ENCODE measurements at places on chromosomes 12 and 14.

GRCh38 chr14:59484639-59485175 lies 390 bp downstream of the JKAMP start:
- no peak for DNase-seq

DNA sequence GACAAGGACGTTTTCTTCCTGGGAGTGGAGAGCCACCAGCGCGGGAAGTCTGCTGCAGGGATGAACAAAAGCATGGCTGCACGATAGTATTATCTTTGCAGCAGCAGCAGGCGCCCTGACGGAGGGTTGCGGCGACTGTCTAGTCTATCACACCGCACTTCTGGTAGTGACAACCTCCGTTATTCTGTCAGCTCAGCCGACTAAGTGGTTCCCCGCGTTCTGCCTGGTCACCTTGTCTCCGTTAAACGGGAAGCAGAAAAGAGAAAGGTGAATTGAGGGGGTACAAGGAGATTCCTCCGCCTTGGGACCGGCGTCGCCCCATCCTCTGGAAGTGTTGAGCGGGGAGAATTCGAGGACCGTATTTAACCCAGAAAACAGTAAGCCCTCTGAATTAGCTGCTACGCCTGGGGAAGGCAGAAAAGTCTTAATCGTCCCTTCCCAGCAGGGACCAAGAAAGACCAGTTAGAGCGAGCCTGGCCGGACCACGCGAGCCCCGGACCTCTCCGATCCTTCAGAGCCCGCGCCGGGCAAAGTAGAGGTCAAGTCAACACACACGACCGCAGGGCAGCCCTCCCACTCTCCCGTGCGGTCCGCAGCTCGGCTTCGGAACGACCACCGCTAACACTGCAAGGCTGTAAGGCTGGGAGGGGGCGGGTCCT lies 536 bp upstream of the DAAM1 start:
- DNase-seq, result no peak

GRCh38 chr14:51744372-51745130 lies 92.8 kb downstream of the FRMD6 start:
- DNase-seq, result no peak

- DNase-seq, result no peak
Observed at GRCh38 chr12:49702009-49702408, 5.2 kb downstream of the FMNL3 start.

- no peak for DNase-seq
Observed at GRCh38 chr12:20011200-20011599, 357.1 kb upstream of the PDE3A start.

DNA sequence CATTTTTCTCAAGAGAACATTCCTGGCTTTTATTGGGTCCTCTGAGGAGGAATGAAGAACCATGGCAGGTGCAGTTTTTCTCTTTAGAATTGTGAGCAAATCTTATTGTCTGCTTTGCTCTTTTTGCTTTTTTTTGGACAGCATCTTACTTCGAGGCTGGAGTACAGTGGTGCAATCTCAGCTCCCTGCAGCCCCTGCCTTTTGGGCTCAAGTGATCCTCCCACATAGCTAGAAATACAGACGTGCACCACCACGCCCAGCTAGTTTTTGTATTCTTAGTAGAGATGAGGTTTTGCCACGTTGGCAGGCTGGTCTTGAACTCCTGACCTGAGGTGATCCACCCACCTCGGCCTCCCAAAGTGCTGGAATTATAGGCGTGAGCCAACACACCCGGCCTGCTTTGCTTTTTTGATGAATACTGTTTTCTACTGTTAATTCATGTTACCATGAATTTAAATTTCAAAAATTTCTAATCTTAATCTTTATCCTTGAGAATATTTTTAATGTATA lies 71.5 kb downstream of the POLR3B start:
- DNase-seq, result no peak

GRCh38 chr12:106750524-106750923 lies 24.0 kb upstream of the RIC8B start:
- DNase-seq, result no peak

GRCh38 chr12:57173089-57173488 lies 25.7 kb upstream of the LRP1-AS start:
- DNase-seq, result no peak

GRCh38 chr12:5817246-5817645 lies 127.8 kb downstream of the ANO2 start:
- no peak for DNase-seq

Measured in cortex of kidney (tissue), 1 donor.